Activated T-cell treated with anti-CD3 and anti-CD28 coated beads, Interleukin-2, amount 50 U/mL, for 1 hour (primary cell): ENCODE measurements at places on chromosomes 1 and 21.

- DNase-seq = no peak
These were observed 479.9 kb upstream of the BRINP3 start for GRCh38 chr1:190957565-190957964.

- no peak for DNase-seq
These were observed 29.1 kb upstream of the C1orf174 start for GRCh38 chr1:3929126-3929525.

DNA sequence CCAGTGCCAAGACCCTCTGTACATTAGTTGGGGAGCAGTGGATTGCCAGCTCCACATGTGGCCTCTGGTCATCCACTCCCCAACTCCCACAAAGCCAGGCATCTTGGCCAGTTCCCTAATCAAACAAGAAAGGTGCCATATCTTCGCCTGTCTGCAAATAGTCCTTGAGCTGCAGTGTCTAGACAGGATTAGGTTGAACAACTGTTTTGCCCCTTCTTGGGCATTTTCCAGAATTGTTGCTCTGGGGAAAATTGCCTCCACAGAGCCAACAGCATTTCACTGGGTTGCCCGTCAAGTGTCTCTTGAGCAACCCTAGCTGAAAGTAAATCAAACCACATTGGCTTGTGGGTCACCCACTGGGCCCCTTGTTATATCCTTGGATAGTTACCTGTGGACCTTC is 109.3 kb downstream of the GDAP2 start:
- no peak for DNase-seq

DNA sequence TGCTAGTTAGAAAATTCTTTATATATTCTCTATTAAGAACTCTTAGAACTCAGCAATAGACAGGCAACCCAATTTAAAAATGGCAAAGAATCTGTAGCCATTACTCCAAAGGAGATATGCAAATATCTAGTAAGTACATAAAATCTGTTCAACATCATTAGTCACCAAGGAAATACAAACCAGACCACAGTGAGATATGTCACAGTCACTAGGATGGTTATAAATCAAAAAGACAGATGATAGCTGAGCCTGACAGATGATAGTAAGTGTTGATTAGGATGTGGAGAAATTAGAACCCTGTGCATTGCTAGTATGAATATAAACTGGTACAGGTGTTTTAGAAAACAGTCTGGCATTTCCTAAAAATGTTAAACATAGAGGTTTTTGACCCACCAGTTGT is 26.6 kb downstream of the SRSF11 start:
- DNase-seq = no peak

DNA sequence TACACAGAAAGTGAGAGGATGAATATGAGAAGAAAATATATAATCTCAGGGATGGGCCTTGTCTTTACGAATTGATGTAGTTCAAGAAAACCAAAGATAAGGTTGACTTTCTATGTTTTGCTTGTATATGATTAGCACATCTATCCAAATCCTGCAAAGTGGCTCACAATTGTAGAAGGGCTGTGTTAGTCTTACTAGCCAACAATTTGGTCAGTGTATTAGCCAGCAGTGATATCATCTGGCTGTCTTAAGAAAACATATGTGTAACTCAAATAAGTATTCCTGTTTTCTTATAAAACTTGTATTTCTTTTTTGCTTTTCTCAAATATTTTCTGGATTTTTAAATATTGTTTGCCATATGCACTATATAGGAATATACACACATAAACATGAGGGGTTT is 5.5 kb downstream of the SDCCAG8 start:
- DNase-seq = no peak

GRCh38 chr1:113860891-113861290 is 10.6 kb downstream of the PTPN22 start:
- no peak for DNase-seq

- DNase-seq = no peak
These were observed 5.9 kb downstream of the TMCO1 start for GRCh38 chr1:165762725-165763124.

DNA sequence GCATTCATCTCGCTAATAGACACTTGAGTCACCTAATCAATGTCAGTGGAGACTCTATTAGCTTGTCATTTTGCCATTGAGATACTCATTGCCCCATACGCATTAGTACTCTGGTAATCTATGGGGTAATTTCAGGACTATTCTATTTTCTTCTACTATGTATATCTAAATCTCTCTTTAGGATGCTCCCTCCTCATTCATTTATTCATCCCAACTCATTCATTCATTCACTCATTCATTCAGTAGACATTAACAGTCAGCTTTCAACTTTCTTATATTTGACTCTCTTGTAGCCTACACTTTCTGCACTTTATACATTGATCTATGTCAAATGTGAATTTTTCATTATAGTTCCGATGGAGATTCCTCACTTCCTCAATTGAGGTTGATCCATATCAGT is 170.9 kb downstream of the ASTN1 start:
- DNase-seq = no peak

- no peak for DNase-seq
These were observed 80.0 kb downstream of the VCAM1 start for GRCh38 chr1:100799548-100799947.

GRCh38 chr1:10631811-10632593 is 157.3 kb downstream of the PEX14 start:
- no peak for DNase-seq

- DNase-seq = no peak
These were observed 16.1 kb downstream of the UTP11 start for GRCh38 chr1:38028671-38029070.

DNA sequence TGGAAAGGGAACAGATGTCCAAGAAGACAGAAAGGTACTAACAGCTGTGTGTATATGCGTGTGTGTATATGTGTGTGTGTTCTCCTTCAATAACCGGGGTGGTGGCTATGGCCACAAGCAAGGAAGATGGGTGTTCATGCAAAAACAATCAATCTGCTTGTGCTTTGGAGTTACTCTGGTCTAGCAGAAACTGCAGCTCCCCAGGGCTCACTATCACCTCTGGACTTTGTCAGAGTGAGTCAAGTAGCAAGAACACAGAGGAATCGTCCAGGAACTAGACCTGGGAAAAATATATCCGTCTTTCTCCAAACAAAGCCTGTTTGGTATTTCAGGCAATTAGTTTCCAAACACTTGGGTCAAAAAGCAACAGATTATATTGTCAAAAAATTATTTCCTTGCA is 68.6 kb downstream of the GNG12 start:
- no peak for DNase-seq

DNA sequence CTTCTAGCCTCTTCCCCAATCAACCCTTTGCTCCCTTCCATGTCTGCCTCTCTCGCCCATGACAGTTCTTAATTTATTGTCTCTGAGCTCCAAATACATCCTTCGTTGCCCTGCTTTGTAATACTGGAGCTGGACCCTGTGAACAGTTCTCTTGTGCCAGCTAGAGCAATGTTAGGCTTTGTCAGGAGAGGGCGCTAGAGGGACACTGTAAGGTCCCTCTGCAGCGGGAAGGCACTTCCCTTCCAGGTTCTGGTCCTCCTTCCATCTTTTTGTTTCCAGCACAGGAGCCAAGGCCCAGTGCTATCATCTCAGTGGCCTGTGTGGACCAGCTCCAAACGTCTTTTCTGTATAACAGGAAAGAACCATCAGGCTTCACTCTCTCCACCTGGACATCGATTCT is 95.9 kb downstream of the PTPRU start:
- no peak for DNase-seq

- DNase-seq = no peak
These were observed 1071.2 kb downstream of the TTLL7 start for GRCh38 chr1:82927753-82928152.

- DNase-seq = no peak
These were observed 160.9 kb downstream of the PBX1 start for GRCh38 chr1:164719676-164720439.

GRCh38 chr1:15627343-15627988 is 10.2 kb downstream of the DDI2 start:
- DNase-seq = no peak

- DNase-seq = no peak
These were observed 114.8 kb downstream of the MAB21L3 start for GRCh38 chr1:116226017-116226416.

DNA sequence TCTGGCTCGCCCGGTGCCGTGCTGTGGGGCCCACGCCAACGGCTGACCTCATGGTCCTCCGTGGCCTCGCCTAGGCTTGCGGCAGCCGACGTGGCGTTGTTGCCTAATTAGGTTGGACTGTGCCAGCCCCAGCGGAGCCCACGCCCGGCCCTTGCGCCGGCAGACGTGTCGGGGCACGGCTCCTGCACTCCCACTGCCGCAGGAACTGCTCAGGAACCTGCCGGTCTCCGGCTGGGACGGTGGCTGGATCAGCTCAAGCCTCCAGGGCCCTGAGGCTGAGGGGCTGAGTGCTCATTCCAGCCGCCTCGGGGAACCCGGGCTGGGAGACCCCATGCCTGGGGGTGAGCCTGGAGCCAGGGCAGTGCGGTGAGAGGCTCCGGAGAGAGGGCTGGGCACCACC is 16.1 kb upstream of the PEX10 start:
- DNase-seq = no peak

DNA sequence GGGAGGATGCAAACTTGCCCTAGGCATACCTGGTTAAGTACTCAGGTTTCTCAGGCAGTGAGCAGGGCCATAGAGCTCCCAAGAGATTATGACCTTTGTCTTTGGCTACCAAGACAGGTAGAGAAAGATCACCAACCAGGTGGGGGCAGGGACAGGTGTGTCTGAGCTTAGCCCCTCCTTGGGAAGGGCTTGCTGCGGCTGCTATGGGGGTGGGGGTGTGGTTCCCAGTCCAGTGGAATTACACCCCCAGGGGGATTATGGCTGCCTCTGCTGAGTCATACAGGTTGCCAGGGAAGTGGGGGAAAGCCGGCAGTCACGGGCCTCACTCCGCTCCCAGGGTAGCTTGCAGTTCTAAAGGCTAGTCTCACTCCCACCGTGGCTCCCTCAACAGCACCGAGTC is 65.2 kb upstream of the FAM163A start:
- DNase-seq = no peak

DNA sequence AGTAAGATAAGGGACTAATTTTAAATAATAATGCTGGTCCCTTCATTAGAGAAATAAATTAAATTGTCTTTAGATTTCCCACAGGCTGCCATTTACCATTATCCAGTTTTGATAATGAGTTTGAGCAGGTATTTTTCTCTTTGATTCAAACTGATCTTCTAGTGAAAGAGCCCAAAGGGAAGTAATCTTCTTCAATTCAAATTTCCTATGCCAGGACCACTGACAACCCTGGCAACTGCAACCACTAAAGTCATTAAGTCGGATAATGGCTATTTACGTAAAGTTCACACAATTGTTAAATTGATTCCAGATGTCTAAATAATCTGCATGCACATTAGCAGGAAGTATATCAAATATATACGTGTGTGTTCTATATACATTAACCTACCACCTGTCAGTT is 399.3 kb downstream of the PTPRC start:
- DNase-seq = no peak

DNA sequence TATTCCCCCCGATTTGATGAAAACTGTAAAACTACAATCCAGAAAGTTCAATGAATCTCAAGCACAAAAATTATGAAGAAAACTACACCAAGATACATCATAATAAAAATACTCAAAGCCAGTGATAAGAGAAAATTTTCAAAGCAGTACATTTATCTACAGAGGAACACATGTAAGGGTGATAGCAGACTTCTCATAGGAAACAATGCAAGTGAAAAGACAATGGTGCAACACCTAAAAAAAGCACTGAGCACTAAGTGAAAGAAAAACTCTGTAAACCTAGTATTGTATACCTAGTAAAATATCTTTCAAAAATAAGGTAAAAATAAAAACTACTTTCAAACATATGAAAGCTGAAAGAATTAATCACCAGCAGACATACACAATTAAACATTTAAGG is 76.1 kb upstream of the IRF2BP2 start:
- no peak for DNase-seq

- DNase-seq = no peak
These were observed 11.3 kb downstream of the SLC30A2 start for GRCh38 chr1:26034504-26035202.

- DNase-seq = no peak
These were observed 195.0 kb upstream of the EDN2 start for GRCh38 chr1:41679531-41679930.

GRCh38 chr1:43274125-43274803 is 4.5 kb downstream of the TMEM125 start:
- DNase-seq = no peak

DNA sequence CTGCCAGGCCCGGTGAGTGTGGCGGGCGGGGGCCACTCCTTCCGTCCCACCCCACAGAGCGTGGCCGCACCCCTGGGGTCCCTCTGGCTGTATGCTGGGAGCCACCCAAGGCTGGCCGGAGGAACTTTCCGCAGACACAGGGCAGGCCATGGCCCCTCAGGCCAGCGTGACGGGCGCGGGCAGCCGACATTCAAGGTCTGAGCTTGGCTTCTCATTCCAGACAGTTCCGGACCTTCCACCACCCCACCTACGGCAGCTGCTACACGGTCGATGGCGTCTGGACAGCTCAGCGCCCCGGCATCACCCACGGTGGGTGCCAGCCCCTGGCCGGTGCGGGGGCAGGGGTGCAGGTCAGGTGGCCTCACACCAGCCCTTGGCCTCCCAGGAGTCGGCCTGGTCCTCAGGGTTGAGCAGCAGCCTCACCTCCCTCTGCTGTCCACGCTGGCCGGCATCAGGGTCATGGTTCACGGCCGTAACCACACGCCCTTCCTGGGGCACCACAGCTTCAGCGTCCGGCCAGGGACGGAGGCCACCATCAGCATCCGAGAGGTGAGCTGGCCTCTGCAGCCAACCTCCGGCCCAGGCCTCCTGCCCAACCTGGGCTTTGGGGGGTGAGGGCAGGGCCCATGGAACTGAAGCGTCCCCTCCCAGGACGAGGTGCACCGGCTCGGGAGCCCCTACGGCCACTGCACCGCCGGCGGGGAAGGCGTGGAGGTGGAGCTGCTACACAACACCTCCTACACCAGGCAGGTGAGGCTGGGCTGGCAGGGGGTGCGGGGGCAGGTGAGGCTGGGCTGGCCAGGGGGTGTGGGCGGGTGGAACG is 7.3 kb downstream of the SCNN1D start:
- no peak for DNase-seq

GRCh38 chr1:187987236-187987776 is 1158.6 kb downstream of the PLA2G4A start:
- no peak for DNase-seq

DNA sequence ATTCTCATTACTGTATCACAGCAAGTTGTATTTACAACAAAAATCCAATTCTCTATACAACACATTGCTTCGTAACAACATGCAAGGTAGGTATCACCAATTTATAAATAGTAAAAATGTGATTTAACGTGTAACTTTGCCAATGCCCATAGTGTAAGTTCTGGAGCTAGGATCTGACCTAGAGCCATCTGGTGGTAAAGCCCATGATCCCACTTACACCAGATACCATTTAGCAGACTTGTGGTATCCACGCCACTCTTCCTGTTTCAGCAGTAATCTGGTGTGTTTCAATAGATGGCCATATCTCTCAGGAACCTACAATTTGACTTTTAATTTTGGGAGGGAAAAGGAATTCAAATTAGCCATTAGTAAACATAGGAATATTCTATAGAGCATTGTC is 10.2 kb downstream of the SETSIP start:
- DNase-seq = no peak
